ENCODE measurements at places on chromosomes 11 and 22.

DNA sequence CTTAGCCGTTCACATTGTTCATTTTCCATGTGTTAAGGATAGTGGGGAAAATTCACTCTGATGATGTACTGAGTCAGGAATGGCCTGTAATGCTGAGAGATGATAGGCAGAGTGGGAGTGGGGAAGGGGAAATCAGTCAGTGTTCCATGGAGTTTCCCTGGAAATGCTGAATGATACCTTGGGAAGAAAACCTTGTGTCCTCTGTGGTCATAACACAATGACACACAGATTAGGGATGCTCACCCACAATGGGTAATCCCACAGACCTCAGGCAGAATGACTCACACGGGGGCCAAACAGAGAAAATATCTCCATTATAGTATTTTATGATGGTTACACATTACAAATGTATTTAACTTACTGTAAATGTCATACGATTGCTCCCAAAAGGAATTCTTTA, 118.0 kb downstream of the SNX19 start:
- no peak for DNase-seq

GRCh38 chr22:19196841-19197612, 18.5 kb upstream of the SLC25A1 start:
- no peak for DNase-seq

DNA sequence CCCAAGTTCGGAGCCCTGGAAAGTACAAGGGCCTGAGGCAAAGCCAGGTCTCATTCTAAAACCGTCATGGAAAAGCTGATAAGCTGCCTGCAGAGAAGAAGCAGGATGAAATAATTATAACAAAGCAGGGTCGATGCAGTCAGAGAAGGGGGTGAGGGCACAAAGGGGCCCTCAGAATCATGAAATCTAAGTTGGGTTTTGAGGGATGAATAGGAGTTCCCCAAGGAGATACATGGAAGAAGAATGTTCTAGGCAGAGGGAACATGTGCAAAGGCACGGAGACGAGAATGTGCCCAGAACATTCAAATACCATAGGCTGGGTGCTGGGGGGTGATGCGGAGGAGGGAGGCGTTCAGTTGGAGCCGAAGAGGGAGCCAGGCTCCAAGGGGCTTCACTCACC, 25.0 kb downstream of the IGLL1 start:
- DNase-seq = no peak

DNA sequence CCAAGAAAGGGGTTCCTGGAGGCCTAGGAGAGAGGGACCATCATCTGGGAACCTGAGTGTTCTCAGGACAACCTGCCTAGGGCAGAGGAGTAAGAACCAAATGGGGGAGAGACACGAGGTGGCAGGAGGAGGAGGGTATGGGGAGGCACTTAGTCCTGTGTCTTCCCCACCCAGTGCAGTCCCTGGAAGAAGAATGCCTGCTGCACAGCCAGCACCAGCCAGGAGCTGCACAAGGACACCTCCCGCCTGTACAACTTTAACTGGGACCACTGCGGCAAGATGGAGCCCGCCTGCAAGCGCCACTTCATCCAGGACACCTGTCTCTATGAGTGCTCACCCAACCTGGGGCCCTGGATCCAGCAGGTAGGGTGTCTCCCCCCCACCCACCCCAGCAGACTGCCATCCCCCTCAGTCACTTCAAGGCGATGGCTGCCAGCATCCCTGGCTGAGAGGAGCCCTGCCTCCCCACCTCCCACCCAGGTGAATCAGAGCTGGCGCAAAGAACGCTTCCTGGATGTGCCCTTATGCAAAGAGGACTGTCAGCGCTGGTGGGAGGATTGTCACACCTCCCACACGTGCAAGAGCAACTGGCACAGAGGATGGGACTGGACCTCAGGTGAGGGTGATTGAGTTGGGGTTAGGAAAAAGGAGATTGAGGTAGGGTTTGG, 3.7 kb upstream of the INPPL1 start:
- no peak for DNase-seq

DNA sequence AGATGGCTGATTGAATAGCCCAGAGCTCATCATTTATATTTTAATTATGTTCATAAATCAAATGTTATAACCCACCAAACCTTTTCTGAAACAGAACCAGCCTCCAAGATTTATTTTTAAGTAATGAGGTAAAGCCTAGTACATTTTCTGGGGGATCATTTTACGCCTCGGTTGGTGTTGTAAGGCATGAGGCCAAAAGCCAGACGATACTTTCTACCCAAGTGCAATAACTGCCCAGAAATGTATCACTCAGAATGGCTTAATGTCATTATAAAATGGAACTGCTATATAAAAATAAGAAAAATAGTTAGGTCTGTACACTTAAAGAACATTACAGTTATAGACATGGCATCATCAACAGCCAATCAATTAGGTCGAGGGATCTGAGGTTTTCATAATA, 283.3 kb downstream of the CADM1 start:
- DNase-seq = peak; percentile 19

DNA sequence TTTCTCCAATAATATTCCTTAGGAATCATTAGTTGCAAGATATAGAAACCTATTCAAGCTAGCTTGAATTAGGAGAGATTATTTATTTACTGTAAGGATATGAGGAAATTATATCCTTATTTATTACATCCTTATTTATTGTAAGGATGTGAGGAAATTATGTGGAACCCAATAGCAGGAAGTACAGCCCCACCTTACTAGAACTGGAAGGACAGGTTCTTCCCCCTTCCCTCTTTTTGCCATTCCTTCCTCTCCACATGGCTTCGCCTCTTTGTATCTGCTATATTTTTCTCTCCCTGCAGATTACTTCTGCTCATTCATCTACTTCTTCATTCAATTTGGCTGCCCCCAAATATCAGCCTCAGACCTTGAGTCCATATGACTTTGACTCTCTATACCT, 49.5 kb upstream of the B3GNT6 start:
- no peak for DNase-seq
